Left cardiac atrium (tissue), 4 donors: ENCODE measurements at places on chromosomes 7 and 10. TPM values are rescaled to one million over a fixed set of nuclear protein-coding genes. Genes with fewer than 3 reads are reported as not detected.

Gene TMEM196
- total RNA-seq: not detected

DNA sequence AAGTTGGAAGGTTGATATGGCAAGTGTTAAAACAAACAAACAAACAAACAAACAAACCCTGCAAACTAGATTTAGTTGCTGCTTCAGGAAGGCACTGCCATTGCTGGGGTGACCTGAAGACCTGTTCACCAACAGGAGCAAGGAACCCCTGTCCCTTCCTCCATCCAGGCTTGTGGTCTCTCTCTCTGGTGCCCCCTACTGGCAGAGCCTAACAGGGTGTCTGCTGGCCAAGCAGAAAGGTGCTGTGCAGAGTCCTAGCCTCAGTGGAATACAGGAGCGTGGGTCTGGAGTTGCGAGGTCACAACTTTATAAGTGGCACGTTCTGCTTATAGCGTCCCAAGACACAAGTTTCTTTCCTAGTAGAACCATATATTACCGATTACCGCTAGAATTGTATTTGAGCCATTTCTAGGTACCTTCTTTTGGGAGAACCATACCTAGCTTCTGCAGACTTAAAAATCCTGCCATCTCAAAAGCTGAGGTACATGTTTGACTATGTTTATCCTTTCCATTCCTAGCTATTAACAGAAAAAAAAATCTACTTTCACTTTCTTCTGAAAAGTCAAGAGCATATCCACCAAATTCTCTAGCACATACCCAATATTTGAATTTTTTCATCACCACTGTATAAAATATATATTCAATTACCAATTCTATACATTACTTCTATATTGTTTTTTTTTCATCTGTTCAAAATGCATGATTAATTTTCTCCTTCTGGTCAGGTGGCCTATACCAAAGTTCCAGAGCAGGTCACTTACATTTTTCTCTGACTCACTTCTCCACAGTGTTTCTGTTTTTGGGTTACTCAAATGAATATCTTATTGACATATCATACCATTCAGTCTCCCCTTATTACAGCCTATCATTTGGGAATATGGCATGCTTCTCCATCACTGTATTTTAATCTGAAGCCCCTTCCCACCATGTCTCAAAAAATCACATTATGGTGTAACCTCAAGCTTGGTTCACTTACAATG lies 29.1 kb upstream of the CALD1 start:
- peak; percentile 34 for DNase-seq

DNA sequence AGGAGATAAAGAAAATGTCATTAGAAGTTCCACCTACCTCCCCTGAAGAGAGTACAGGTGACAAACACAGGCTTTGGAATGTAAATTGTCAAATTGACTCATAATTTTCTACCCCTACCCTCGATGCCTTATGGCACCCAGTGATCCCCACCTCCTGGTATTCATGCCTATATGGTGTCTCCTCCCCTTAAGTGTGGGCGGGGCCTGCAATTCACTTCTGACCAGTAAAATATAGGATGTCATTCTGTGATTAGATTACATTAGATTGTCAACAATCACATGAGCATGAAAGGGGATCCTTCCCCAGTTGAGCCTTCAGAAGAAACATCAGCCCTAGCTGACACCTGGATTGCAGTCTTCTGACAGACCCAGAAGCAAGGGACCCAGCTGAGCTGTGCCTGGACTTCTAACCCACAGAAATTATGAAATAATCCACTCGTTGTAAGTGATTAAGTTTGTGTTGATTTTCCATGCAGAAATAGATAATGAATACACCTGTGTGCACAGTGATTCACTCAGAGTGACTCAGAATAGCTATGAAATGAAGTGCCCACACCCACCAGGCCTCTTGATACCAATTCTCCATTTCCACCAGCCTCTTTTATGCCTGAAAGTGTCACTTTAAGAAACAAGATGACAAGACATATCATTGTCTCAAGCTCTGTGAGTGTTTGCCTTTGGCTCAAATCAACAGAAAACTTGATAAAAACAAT lies 8.5 kb upstream of the SLC39A12 start:
- no peak for DNase-seq

Gene PRKAG2
- total RNA-seq: 141 TPM

- DNase-seq: no peak
Measured at GRCh38 chr10:122949296-122949695, 4.7 kb downstream of the C10orf88 start.

GRCh38 chr10:15245530-15245929 lies 77.0 kb upstream of the NMT2 start:
- DNase-seq: no peak

DNA sequence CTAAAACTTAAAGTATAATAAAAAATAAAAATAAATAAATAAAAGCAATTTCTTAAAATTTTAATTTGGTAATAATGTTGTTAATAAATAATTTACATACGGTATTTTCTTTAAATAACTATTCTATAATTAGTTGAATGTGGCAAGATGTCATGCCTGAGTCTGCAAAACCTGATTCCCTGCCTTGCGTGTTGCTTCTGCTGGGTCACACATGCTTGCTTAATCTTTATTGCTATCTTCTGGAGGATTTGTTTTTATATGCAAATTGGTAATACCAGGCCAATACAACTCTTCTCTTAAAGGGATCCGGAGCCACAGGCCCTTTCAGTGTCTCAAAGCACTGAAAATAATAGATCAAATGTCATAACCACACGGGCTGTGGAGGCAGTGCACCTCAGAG lies 59.4 kb upstream of the ABCB5 start:
- DNase-seq: no peak

GRCh38 chr10:126256864-126257263 lies 131.4 kb downstream of the ADAM12 start:
- DNase-seq: no peak
